DMS79 (cell line): ENCODE measurements at places on chromosomes 7 and 10.

- DNase-seq: peak; percentile 5
Observed at GRCh38 chr7:86968618-86969017, 90.8 kb downstream of the ELAPOR2 start.

DNA sequence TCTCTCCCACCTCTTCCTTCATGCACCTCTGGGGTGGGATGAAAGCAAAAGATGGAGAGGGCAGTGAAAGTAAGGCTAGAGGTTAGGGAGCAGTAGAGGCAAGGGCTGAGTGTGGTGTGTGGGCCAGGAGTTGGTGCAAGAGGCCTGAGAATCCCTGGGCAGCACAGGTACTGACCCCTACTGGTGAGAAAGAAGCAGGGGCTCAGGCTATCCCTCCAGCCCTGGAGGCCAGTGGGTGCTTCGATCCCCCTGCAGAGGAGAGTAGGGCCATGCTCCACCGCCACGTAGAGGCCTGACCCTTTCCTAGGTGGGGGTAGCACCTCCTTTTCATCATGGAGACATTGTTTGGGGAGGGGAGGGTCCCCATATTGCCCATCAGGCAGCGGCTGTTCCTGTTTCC is 9.8 kb downstream of the CDHR1 start:
- DNase-seq: no peak

GRCh38 chr10:30433306-30433729 is 666 bp upstream of the MAP3K8 start:
- DNase-seq: peak; percentile 2

GRCh38 chr10:118937226-118937625 is 92.3 kb upstream of the NANOS1 start:
- no peak for DNase-seq

GRCh38 chr7:18016547-18017444 is 10.8 kb downstream of the PRPS1L1 start:
- DNase-seq: no peak

GRCh38 chr10:79152423-79152817 is 83.7 kb downstream of the ZMIZ1 start:
- no peak for DNase-seq

GRCh38 chr10:131973160-131973951 is 8.4 kb downstream of the BNIP3 start:
- no peak for DNase-seq

- DNase-seq: no peak
Observed at GRCh38 chr10:6388261-6388893, 185.6 kb downstream of the PFKFB3 start.

GRCh38 chr10:1406967-1407945 is 330.1 kb downstream of the ADARB2 start:
- DNase-seq: no peak

- no peak for DNase-seq
Observed at GRCh38 chr10:11183015-11183414, 165.3 kb downstream of the CELF2 start.

- no peak for DNase-seq
Observed at GRCh38 chr7:5636446-5636835, 145.0 kb downstream of the RNF216 start.

- DNase-seq: no peak
Observed at GRCh38 chr10:74084955-74085354, 65.7 kb downstream of the AP3M1 start.

GRCh38 chr10:52335665-52336064 is 21.6 kb downstream of the DKK1 start:
- DNase-seq: no peak

GRCh38 chr10:33733058-33733457 is 398.6 kb upstream of the NRP1 start:
- no peak for DNase-seq

DNA sequence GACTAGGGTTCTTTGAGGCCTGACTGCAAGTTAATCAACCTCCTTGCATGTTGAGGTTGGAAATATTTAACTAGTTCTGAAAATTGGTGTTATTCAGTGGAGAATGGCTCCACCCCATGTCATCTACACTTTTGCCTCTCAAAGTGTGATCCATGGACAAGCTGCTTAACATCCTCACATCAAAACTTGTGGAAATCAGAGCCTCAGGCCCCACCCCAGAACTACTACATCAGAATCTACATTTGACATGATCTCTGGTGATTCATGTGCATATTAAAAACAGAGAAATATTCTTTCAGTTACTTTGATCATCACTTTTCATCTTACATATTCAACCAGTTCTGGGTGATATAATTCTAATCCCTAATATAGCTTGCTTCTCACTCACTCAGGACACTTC is 632.9 kb downstream of the ARL4A start:
- DNase-seq: no peak

DNA sequence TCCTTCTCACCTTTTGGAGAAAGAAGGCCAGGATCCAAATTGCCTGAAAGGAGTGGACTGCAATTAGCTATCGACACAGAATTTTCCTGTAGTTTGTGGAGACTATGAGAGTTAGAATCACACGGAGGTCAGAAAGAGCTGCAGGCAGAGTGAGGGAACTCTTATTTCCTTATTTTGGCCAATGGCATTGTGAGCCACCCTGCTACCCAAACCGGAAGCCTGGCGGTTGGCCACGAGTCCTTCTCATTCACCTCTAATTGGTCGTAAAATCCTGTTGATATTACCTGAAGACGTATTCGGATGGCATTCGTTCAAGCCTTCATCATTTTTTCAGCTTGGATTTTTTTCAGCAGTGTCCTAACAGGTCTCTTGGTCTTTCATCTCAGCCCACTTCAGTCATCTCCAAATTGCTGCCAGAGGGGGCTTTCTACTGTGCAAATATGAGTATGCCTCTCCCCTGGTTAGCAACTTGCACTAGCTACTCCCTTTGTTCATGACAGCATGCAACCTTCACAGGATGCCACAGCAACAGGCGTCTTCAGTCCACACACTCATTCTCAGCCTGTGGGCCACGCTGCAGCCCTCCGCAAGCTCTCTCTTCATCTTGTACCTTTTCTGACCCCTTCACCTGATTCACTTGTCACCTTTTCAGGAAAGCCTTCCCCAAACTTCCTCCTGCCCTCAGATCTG is 66.9 kb downstream of the GATA3 start:
- no peak for DNase-seq

- DNase-seq: no peak
Observed at GRCh38 chr10:84447701-84448400, 119.5 kb downstream of the CCSER2 start.

DNA sequence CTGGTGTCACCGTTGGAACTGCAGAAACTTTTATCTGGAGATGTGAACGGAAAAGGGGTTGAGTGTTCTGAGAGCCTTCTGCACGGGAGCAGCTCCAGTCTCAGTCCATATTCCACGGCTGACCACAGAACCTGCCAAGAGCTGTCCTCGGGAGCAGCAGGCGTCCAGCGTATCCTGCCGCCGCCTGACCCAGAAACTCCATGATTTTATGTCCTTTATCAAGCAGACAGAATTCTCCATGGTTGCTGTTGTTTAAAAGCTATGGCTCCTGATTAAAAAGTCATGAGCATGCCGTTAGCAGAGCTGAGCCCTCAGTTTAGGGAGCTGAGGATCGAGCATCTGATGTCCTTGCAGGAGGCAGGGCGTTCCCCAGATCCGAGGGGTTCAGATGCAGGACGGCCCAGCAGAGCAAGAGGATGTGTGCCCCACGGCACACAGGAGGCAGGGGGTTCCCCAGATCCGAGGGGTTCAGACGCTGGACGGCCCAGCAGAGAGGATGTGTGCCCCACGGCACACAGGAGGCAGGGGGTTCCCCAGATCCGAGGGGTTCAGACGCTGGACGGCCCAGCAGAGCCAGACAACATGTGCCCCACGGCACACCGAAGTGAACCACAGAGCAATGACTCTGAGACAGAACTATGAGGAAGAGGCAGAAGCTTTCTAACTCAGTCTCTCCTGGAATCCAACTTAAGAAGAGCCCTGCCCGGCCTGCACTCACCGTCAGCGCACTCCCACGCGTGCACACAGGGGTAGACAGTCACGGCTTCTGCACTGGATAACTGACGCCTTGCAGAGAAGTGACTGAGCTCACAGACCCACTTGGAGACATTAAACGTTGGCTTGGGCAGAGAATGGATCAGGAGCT is 96.4 kb downstream of the WDR37 start:
- DNase-seq: no peak

GRCh38 chr10:11159543-11160215 is 142.0 kb downstream of the CELF2 start:
- DNase-seq: no peak

DNA sequence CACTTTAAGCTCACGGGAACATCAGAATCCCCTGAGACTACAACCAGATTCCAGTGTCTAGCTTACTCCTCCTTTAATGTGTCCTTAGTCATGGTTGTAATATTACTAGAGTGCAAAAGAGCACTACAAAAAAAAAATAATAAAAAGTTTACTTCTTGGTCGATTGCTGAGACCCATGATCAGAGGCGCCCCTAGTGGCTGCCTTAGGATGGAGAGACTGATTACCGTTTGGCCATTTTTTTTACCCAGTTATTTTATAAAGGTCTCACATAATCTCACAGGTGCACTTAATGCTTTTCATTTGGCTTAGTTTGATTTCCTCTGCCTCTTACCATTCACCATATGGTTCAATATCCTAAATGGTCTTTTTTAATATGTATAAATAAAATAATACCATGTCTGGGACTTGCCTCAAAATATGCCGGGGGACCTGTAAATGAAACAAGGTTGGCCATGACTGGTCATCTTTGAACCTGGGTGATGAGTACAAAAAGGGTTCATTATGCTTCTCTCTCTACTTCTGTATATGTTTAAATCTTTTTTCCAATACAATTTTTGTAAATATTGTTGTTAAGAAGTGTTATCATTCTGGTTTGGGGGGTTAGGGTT is 331.5 kb upstream of the NFE2L3 start:
- peak; percentile 12 for DNase-seq

GRCh38 chr7:100680576-100681271 is 7.2 kb downstream of the GNB2 start:
- no peak for DNase-seq

DNA sequence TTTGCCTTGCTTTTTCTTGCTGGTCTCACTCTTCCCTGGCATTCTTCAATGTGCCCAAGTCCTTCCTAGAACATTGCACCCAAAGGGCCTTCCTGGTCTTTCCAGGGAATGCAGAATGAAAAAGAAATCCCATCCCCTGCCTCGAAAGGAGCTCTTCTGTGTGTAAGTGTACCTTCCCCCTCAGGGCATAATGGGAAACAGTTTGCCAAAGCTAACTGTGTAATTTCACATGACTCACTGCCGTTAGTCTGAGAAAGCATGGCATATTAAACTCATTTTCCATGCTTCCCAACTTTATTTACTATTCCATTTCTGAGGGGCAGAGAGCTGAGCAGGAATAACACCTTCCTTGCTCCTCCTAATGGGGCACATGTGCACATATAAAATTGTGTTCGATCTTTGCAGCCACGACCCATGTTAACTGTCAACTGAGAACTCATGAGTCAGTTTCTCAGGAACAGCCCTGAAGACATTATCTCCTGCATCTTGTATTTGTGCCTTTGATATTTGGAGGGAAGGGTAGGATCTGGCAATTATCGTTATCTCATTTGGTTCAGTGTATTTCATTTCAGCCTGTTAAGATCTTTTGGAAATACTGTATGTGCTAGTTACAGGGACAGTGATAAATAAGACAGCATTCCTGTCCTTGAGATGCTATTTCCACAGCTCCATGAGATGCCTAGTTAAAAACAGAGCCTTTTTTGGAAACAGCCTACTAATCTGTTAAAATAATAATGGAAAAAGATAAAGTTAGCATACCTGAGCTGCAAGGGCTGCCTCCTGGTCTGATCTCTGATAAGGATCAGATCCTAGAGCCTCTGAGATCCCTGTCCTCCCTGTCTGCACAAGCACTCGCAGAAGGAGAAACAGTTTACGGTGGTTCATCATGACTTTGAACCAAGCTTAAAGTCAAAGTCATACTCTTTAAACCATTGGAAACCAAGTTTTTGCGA is 42.3 kb downstream of the IKZF1 start:
- DNase-seq: peak; percentile 84

- DNase-seq: no peak
Observed at GRCh38 chr10:104767745-104768144, 126.7 kb downstream of the SORCS3 start.

GRCh38 chr7:20350996-20351692 is 20.4 kb downstream of the ITGB8 start:
- DNase-seq: no peak
